ENCODE measurements at places on chromosomes 7 and 10. TPM values are rescaled to one million over a fixed set of nuclear protein-coding genes. Genes with fewer than 3 reads are reported as not detected.

C7orf57 gene
- 0.62 TPM for total RNA-seq

LRRC17 gene
- total RNA-seq, result 108 TPM

TFR2 gene
- total RNA-seq, result 1.6 TPM

OR9A2 gene
- not detected for total RNA-seq

CRYGN gene
- not detected for total RNA-seq

KNDC1 gene
- not detected for total RNA-seq

OR2A7 gene
- total RNA-seq, result 0.07 TPM

STEAP4 gene
- 0.02 TPM for total RNA-seq

LIPJ gene
- not detected for total RNA-seq

ATG9B gene
- not detected for total RNA-seq

ADAM12 gene
- total RNA-seq, result 43.4 TPM

MSANTD7 gene
- 15.1 TPM for total RNA-seq

FOXI2 gene
- not detected for total RNA-seq

CFAP70 gene
- total RNA-seq, result not detected

HOXA13 gene
- total RNA-seq, result 1.4 TPM

GPR15LG gene
- total RNA-seq, result not detected

SFTPA1 gene
- total RNA-seq, result not detected

ACHE gene
- total RNA-seq, result not detected

Measured in M059J (cell line).